ENCODE measurements at places on chromosomes 2 and 18.
A peak's percentile ranks its signal among the peaks of the same experiment; 100 is the strongest.

DNA sequence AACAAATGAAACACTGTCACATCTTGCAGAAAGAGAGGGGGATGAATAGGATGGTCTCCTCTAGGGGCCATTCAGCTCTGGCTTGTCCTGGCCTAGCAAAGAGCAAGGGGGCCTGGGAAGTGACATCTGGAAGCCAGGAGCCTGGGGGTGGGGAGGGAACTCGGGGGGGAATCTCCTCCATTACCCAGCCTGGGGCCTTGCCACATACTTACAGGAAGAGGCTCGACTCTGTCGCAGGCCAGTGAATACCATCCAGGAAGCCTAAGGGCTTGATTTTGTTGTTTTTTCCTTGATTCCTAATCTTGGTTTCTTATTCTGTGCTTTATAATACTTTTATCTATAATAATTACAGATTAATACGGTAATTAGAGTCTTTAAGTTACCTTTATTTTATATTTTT, 797.5 kb upstream of the ID2 start:
- no peak for DNase-seq

- peak; percentile 21 for DNase-seq
Measured at GRCh38 chr2:6423944-6424343, 441.8 kb downstream of the CMPK2 start.

- DNase-seq = no peak
Measured at GRCh38 chr2:108477099-108477498, 28.1 kb downstream of the GCC2 start.

DNA sequence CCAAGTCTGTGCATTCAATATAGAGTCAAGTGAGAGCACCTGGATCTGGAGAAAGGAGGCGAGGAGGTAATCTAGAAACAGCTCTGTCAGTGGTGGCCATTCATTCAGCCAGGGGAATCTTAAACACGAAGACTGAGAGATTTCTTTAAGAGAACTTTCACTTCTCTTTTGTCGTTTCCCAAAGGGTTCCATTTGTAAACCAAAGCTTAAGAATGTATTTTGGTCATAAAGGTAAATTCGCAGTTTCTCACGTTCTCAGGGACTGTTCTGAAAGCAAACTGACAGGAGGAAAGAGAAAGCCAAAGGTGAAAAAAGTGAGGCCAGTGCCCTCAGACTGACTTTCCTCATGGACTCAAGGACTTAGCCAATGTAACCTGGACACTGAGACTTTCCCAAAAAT, 513.5 kb downstream of the CMPK2 start:
- DNase-seq = no peak

DNA sequence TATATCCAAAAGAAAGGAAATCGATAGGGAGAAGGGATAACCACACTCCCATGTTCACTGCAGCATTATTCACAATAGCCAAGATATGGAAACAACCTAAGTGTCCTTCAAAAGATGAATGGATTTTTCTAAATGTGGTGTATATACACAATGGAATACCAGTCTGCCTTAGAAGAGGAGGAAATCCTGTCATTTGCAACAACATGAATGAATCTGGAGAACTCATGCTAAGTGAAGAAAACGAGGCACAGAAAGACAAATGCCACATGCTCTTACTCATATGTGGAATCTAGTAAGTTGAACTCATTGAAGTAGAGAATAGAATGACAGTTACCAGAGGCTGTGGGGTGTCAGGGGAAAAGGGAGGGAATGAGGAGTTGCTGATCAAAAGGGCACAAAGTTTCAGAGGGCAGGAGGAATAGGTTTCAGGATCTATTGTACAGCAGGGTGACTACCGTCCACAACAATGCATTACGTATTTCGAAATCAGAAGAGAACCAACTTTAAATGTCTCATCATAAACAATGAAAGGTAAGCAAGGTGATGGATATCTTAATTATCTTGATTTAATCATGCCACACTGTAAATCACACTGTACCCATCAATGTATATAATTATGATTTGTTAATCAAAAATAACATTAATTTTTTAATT, 46.1 kb downstream of the SIGLEC15 start:
- DNase-seq = peak; percentile 24

DNA sequence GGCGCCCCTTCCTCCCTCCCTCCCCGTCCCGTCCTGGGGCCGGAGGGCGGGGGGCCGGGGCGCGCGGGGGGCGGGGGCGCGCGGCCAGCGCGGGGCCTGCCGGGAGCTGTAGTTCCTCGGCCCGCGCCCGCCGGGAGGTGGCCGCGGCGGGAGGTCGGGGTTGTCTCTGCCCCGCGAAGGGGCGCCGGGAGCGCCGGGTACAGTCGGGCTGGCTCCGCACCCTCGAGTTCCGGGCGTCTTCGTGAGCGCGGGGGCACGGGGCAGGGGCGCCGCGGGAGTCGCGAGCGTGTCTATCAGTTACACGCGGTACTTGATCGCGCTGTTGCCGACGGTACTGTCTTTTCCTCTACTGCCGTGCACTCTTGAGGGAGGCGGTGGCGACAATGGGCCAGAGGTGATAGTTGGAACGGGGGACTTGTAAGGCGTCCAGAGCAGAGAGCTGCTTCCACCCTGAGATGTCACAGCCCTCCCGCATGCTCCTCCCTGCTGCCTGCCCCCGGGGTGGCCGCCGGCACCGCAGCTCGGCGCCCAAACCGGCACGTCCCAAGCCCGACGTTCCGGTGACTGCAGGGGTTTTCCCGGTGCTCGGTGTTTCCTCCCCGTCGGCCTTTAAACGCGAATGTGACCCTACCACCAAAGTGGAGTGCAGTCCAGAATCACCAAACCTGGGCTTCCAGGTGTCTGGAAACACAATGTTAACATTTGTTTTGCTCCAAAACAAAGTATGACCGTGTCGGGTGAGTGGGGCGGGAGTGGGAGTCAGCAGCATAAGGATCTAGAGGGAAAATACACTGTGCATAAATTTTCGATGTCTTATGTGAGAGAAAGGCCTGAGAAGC, at the start of gene PRKD3:
Gene PRKD3 (minus strand): TSS at position 48 of the 839 bp plus-strand sequence. CDS start 8,309 bp downstream, outside the sequence.
- DNase-seq = peak; percentile 90

DNA sequence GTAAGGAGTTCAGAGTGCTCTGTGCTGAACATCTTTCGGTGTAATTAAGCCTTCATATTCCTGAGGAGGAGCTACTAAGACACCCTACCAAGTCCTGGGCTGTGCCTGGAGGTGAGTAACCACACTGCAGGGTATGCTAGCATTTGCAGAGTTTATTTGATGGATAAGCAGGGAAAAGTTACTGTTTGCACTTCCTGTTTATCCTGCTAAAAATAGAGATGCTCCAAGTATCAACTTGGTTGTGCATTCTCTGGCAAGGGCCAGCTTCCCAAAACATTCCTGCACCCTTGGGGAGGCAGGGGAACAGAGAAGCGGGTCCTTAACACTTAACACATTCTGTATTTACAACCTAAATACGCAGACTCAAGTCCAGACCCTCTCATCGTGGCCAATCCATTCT, 49.8 kb downstream of the PARD6G start:
- peak; percentile 28 for DNase-seq

- no peak for DNase-seq
Measured at GRCh38 chr2:192275632-192276031, 80.9 kb upstream of the TMEFF2 start.

DNA sequence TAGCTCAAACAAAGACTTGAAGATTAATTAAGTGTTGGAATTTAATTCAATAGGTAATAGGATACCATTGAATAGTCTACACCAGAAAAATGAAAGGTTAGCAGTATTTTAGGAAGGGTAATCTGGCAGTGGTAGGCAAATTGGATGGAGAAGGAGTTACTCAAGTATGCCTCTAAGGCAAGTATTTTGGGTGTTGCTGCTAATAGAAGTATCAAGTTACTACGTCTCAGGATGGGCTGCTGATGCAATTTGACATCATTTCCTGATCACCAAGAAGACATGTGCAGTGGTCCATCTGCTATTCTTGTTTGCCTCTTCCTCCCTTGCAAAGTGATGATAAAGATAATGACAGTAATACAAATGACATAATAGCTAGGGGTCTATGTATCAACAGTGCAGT, 485.3 kb downstream of the TGIF1 start:
- DNase-seq = no peak

GRCh38 chr2:171793691-171794678, 100.1 kb downstream of the SLC25A12 start:
- DNase-seq = peak; percentile 28

GRCh38 chr2:188845692-188846091, 128.5 kb upstream of the COL3A1 start:
- no peak for DNase-seq

GRCh38 chr2:236627193-236627592, 57.6 kb downstream of the ACKR3 start:
- DNase-seq = no peak

GRCh38 chr2:106581328-106581727, 94.2 kb downstream of the CD8B2 start:
- DNase-seq = no peak

All from adipocyte (in vitro differentiated cells).